NCI-H187 treated with DMSO at 0.1 percent for 48 hours (cell line): ENCODE measurements at places on chromosomes 4 and X.

DNA sequence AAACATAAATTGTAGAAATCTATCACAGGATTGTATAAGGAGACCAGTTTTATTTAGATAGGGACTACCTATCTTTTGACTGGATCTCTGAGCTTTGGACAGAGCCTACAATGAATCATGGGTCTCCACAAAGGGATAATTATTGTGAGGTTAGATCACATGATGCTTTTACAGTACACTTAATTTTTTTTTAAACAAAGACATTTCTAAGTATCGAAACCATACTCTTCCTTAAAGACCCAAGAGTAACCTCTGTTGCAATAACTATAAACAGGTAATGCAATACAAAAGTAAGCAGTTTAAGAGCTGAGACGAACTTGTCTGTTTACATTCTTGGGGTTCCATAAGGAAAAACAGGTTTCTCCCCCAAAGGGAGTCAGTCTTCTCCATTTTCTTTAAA is 64.3 kb upstream of the GABRE start:
- DNase-seq: no peak

DNA sequence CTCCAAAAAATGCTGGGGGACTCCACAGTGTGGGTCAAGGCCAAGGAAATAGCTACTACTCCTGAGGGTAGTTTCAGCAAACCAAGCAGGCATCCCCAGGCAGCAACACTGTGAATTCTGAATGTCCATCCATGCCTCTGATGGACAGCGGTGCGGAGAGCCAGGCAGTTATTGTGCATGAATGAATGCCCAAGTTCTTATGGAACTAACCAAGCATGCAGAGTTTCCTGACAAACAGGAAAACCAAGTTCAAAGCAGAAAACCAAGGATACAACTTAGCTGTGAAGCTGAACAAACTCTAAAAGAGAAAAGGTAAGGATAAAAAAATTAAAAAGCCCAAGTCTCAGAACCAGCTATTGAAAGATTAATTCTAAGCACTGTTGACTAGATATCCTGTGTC is 642.6 kb upstream of the HS3ST1 start:
- no peak for DNase-seq

GRCh38 chr4:680928-681645 is 6.7 kb downstream of the MYL5 start:
- no peak for DNase-seq

- DNase-seq: no peak
Observed at GRCh38 chr4:75953509-75953908, 12.7 kb upstream of the NAAA start.

DNA sequence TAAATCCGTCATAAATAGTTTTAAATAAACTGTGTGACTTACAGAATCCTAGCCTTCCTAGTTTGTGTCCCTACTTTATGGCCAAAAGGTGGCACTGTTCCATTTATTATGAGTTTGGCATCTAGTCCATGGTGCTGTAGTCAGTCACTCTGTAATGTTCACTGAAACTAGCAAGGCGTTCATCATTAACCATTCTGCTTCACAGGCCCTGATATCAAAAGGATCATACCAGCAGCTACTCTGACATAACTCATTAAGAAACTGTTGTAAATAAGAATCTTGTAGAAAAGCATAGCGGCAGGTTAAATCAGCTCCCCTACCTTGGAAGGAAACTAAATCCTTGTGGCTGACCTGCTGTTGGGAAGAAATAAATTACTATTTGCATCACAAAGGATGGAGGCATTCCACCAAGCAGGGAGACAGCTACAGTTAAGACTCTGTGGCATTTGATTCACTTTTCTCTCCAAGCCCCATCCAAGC is 919.6 kb upstream of the DIAPH2 start:
- no peak for DNase-seq

- DNase-seq: no peak
Observed at GRCh38 chr4:89301003-89301402, 6.6 kb downstream of the GPRIN3 start.

GRCh38 chr4:105909787-105910281 is 14.6 kb downstream of the NPNT start:
- no peak for DNase-seq

- no peak for DNase-seq
Observed at GRCh38 chr4:107018344-107018735, 17.8 kb downstream of the DKK2 start.

GRCh38 chr4:187307131-187307530 is 583.5 kb upstream of the FAT1 start:
- no peak for DNase-seq

- DNase-seq: no peak
Observed at GRCh38 chrX:43522582-43522981, 133.5 kb upstream of the MAOA start.

DNA sequence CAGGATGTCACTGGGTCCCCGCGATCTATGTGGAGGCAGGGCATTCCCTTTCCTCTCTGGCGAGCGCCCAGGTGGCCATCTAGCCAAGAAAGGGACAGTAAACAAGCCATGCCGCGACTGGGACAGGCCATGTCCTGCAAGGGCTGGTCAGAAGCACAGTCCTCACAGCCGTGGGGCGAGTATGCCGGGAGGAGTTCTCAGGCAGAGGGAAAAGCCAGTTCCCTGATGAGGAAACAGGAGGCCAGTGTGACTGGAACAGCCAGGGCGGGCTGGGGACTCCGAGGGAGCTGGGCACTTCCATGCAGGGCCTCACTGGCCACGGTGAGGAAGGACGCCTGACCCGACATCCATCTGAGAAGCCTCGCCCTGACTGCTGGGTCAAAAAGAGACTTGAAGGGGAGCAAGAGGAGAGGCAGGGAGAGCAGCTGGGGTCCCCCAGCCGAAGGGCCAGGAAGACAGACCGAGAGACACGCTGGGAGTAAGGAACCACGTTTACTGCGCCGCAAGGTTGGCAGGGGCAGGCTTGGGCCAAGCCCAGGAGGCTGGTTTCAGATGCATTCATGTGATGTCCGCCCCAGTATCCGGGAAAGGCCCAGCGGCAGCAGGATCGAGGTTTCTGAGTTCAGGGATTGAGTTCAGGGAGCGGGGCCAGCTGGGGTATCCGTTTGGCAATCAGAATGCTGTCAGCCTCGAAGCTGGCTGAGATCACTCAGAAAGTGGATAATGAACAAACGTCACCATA is 15.0 kb downstream of the CFAP99 start:
- DNase-seq: no peak

DNA sequence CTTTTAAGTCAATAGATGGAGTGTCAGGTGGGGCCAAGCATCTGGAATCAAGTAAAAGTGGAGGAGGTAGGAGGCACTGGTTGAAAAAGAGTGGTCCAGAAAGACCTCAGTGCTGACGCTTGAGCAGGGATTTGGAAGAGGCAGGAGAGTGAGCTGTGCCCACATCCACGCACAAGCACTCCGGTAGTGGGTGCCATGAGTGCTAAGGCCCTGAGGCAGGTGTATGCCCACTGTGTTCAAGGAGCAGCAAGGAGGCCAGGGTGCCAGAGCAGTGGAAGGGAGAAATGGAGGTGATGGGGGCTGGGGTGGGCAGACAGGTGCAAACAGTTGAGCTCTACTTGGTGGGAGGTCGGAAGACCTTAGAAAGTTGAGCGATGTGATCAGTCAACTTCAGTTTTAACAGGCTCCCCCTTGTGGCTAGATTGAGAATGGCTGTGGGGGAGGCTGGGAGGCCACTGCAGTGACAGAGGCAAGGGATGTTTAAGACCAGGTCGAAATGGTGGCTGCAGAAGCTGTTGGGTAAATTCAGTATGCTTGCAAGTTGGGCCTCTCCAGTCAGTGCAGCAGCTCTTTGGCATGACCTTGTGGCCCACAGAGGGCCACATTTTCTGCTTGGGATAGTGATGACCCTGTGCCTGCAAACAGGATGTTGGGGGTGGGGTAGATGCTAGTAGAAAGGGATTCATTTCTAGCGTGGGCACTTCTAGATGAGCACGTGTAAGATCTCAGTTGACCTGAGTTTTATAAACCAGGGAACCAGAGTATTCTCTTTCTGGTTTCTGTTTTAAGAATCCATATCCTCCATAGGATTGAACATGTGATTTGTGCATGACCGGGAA is 12.7 kb downstream of the TKTL1 start:
- DNase-seq: no peak

DNA sequence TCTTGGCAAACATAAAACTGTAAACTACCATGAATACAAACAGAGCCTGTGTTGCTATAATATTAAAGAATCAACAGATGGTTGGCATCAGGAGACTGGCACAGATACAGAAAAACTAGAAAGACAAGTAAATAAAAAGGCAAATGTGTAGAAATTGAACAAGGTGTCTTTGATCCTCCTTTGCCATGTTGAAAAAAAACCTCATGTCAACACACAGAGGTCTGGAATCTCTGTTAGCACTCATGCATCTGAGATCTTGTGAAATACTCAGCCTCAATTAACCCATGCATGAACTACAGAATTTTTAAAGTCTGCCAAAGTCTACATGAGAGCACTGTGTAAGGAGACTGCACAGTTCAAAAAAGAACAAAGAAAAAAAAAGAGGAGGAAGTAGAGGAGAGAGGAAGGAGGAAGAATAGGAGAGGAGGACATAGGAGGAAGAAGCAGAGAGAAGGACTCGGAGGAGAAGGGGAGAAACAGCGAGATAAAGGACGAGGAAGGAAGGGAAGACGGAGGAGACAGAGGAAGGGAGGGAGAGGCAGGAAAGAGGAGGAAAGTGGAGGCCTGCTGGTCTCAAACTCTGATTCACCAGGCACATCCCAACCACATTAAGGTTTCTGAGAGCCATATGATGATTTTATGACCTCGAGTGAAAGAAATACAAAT is 52.8 kb downstream of the PRDM5 start:
- DNase-seq: no peak

GRCh38 chr4:77600521-77601451 is 4.8 kb upstream of the CXCL13 start:
- no peak for DNase-seq

DNA sequence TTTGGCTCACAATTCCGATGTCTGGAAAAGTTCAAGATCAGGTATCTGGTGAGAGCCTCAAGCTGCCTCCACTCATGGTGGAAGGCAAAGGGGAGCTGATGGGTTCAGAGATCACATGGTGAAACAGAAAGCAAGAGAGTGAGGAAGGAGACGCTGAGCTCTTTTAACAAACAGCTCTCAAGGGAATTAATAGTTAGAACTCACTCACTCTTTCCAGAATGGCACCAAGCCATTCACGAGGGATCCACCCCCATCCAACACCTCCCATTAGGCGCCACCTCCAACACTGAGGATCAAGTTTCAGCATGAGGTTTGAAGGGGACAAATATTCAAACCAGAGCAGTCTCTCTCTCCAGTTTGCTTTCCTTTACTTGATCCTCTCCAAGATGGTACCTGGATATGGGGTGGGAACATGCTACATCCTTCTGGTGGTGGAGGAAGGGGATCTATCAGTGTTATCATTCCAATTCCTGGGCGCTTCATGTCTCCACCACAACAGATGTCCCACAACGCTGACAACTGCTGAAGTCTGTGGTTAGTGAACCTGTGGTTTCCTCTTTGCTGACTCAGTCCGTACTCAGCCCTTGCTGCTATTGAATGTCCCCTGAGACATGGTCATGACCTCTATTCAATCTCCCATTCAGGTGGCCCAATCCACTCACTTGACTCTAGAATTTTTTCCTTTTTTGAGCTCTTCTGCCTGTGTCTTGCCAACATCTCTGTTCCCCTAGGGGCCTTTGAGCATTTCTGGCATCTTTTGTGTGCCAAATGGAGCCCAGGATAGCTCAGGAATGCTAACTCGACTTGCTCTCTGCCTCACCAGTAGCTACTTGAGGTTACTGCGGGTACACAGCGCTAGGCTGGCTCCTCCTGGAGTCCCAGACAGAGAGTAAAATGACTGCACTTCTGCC is 395.2 kb downstream of the MID1IP1 start:
- no peak for DNase-seq

DNA sequence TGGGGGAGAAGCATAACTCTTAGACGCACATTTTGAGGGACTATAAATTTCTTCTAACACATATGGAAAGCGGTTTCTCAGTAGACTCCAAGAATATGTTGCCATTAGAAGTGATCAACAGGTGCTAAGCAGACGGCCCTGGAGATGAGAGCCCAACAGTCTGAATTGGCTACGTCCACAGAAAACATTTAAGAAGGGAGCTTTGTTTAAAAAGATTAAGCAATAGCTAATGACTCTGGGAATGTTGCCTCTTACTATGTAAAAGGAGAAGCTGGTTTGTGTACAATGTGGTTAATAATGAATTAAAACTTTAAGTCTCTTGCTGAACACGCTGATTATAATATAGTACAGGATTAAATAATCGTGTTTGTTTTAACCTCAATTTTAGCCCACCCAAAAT is 399.5 kb downstream of the SMARCA1 start:
- no peak for DNase-seq

- no peak for DNase-seq
Observed at GRCh38 chr4:149121023-149121404, 678.8 kb upstream of the NR3C2 start.

DNA sequence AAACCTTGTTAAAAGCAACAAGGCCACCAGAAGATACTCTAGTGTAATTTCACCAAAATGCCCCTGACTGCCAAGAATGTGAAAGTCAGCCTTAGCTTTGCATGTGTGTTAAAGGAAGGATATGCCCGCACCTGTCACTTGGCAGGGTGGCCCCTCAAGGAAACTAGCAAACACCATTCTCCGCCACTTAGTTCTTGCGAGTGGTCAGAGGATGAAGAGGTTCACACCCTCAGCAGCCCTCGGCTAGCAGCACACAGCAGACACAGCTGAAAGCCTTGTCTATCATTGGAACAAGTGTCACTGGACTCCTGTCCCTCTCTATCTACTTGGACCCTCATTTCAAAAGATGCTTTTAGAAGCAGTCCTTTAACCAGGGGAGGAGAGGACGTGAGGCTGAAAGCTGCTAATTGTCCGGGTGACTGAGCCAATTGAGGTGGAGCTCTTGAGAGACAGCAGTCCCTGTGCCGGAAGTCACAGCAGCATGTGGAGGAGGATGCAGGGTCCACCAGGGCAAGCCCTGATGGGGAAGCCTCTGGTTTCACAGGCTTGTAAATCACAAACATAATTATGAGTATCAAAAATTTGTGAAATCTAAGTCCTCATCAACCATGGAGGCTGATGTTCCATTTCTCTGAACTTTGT is 18.0 kb downstream of the HHIP start:
- DNase-seq: no peak
